ENCODE measurements at places on chromosomes 7 and 10.

- no peak for DNase-seq
Observed at GRCh38 chr10:8584666-8585065, 530.2 kb downstream of the GATA3 start.

GRCh38 chr10:109889867-109890266 is 33.4 kb downstream of the XPNPEP1 start:
- DNase-seq = no peak

- DNase-seq = no peak
Observed at GRCh38 chr10:101385866-101386658, 32.1 kb downstream of the BTRC start.

DNA sequence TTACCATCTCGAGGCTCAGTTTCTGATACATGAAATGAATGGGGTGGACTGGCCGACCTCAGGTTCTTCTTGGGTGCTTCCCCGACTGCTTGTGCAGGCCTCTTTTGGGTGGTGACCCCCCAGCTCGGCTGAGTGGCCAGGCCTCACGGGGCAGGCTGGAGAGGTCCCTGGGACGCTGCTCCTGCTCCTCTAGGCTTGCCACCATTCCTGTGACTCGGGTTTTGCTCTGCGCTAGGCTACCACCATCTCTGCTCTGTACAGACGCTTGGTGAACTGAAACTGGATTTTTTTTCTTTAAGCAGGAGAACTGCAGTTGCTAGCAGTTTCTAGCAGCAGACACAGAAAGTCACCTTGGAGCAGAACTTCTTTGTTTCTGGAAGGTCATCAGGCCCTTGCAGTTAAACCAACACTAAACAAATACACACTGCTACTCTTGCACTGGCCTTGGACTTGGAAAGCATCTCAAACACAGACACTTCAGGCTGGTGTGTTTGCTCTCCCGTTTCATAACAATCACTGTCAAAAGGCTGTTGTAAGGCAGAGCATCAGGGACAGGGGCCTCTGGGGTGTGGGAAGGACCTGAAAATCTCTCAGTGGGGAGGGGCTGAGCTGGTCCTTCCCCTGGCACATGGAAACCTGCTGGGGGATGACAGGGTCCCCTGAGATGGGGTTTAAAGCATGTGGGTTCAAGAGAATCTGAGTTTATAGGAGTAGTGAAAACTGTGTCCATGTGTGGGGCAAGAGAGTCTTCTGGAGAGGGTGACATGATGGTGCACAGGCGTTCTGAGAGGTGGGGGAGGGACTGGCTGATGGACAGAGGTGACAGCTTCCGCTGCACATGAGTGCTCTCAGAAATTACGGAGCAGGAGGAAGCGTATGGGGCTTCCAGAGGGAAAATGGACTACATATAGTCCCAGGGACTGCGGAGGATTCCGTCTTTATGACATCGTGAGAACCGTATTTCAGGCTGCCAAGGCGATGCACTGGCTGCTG is 35.0 kb upstream of the GIMAP8 start:
- no peak for DNase-seq

DNA sequence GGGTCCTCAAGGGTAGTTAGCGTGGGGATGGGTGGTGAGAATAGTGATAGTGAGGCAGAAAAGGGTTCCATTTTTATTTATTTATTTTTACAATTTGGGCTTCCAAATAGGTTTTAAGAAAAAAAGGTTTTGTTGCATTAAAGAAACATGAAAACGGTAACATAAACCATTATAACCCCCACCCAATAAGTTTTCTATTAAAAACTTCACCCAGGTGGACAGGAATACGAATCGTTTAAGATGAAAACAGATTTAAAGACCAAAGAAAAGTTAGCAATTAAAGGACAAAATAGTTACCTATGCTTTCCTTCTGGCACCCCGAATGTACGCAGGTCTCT is 78.7 kb downstream of the ZFAND4 start:
- no peak for DNase-seq

DNA sequence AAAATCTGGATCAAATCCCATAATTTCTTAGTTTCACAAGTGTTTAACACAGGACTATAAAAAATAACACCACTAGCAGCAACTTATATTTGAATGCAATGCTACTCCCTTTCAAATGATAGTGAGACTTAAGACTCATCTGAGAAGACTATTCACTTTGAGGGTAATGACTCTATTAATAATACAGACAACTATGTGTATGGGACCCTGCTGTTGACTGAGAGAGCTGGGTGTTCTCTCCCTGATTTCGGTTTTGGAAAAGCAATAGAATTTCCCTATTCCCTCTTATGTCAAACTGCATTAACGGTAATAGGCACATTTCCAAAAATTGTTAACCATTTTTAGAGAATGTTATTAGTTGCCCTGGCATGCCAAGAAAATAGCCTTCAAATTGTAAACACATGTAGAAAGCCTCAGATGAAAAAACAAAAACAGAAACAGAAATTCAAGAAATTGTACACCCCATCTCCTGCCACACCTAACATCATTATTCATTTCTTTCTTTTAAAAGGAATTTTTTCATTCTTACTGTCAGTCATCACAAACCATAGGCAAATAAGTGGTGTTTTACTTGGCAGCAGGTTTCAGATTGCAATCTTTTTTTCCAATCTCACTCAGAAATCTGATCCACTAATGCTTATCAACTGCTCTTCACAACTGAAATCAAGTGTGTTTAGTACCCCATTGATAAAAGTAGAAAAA is 153.7 kb downstream of the TFPI2 start:
- no peak for DNase-seq

GRCh38 chr10:93198401-93199131 is 124.9 kb downstream of the CYP26A1 start:
- no peak for DNase-seq

GRCh38 chr7:117217106-117218035 is 105.5 kb downstream of the WNT2 start:
- DNase-seq = no peak

DNA sequence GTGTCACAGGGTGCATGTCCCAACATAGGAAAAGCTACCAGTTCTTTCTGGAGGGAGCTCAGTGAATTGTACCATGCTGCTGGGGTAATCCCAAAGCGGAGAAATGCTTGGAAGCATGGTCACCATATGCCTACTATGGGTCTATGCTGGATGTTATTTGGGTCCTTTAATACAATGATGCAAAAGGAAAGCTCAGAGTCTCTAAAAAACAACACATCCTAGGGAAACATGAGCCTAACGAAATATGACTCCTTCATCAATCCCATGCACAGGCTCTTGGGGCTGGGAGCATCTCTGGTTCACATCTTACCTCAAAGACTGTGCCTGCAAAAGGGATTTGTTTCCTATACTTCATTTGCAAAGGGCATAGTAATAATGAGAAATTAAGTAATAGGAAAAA is 65.2 kb downstream of the CUBN start:
- DNase-seq = no peak

- no peak for DNase-seq
Observed at GRCh38 chr7:87028636-87029035, 30.8 kb downstream of the ELAPOR2 start.

DNA sequence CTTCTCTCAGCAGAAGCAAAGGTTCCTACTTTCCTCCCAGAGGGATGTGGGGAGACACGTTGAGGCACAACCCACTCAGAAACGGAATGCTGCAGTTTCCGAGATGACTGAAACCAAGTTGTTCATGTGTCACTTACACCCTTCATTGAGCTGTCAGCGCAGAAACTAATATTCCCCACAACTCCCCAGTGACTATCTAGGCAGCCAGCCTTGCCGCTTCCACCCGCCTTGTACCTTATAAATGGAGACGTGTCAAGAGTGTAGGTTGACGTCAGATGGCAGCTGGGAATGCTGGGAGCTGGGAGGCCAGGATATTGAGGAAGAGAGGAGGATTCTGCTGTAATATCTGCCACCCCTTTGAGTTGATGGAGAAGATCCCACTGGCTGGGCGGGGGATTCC is 15.1 kb downstream of the GPR26 start:
- no peak for DNase-seq

DNA sequence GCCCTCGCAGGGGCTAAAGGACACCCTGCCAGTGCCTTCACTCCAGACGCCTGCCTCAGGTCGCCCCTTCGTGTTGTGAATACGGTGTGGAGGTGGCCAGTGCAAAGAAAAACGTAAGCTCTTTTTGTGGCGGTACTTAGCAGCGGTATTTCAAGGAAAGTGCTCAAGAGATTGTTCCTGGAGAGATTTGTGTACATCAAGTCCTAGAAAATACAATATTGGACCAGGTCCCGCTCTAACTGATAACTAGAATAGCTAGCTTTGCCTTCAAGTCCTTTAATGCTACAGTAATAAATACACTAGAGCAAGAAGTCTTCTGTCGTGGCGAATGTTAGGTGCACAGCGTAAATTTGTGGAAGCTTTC is 689 bp downstream of the PLCE1 start:
- DNase-seq = no peak

DNA sequence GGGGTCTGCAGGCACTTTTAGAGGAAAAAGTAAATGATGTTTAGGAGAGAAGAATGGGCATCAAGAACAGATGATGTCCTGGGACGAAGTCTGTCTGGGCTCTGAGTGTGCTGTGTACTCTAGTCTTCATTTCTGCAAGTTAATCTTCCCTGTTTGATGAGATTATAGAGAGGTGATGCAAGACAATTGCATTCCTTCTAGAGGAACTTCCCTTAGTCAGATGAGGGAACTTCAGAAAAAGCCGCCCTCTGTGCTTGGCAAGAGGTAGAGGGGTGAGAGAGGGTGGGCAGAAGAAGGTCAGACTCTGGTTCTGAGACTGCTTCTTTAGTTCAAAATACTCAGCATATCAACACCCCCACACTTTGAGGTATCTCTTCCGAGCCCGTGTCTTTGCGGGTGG is 797.9 kb downstream of the LRMDA start:
- no peak for DNase-seq

DNA sequence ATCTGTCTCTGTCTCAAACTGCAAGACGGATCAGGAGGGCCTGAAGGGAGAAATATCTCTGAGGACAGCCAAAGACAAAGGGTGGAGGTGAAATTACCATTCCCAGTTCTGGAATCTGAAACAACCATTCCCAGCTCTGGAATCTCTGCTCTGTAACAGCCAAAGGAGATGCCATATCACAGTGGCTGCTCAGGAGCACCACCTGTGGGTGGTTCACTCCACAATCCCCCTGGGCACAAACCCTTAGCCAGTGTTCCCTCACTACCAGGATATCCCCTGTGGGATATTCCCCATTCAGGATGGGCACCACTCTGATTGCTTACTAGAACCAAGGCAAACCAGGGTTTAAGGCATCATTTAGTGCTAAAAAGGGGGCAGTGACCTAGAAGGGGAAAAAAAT is 199.0 kb downstream of the HTR7 start:
- DNase-seq = no peak

GRCh38 chr7:99599836-99600235 is 1.8 kb downstream of the TMEM225B start:
- DNase-seq = no peak

DNA sequence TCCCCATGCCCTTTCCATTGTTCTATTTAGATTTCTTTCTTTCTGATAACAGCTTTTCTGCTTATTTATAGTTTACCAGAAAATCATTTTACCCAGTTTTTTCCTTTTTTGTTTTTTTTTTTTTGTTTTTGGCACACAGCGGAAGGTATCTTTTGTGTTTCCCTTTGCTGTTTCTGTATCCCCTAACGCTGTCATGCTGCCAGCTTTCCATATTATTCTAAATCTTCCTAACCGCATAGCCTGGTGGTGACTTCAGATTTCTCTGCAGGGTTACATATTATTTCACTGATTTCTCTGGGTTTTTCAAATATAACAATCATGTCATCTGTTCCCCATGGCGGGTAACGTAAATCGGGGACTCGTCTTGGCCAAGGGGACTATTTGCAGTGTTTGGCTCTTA is 4.0 kb upstream of the SLC29A4 start:
- no peak for DNase-seq

DNA sequence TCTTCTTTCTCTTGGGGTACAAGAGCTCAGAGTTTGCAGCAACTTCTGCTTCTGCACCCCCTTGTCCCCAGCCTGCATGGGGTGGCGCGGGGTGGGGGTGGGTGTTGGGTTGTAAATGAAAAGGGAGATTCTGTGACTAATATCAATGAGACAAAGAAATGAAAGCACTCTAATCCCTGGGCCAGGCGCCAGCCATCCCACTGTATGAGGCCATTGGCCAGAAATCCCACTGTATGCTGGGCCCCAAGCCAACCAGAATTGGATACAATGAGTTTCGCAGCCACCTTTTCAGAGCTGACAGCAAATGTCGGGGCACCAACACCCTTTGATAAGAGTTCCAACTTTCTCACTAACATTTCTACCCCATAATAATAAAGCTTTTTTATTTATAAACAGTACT is 10.9 kb upstream of the PTN start:
- DNase-seq = no peak

DNA sequence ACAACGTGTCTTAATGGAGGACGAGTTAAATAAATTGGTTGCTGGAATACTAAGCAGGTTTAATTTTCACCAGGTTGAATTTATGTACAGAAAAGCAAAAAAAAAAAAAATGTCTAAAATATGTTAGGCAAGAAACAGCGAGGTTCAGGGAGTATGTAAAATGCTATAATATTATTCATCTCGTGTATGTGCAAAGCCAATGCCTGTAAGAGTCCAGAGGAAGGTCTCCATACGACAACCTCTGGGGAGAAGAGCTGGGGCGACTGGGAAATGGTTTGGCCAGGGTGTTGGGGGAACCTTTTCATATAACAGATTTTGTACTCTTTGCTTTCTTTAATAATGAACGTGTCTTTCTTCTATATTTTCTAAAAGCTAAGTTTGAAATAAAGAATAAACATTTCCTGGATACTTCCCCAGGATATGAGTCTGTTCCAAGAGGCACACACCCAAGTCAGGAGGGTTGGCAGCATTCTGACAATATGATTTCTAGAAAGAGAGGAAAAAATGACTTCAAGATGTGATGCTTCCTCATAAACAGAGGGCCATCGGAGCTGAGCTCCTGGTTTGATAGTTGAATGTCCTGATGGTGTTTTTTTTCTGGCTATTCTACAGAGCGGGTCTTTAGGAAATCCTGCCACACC is 208.6 kb upstream of the MGMT start:
- DNase-seq = no peak

DNA sequence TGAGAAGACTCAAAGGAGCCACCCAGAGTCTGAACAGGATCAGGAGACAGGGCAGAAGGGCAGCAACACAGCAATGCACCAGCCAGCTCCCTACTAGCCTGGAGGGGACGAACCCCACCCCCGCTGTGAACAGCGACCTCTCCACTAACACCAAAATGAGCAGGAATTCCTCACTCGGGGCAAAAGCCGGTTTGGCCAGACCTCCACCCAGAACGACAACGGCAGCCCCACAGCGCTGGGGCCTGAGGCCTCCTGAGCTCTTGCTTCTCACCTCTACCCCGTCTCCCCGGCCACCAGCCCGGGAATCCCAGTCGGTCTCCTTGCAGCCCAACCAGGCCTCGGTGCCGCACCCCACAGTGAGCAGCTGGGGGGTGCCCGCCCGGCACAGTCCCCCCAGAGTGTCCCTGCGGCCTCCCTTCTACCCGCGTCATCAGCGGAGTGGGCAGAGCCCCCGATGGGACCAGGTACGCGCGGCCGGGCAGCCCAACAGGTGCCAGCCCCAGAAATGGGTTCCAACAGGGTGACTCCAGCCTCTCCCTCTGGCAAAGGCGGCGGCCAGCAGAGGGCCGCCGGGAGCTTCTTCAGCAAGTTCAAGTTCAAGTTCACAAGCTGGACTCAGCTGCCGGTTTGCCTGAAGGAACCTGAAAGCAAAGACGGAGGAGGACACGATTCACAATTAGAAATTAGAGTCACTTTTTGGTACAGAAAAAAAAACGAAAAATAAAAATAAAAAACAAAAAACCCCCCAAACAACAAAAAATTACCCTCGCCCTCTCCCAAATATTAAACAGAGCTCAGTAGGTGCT is 129.0 kb downstream of the MARCHF5 start:
- no peak for DNase-seq

All from stimulated activated CD8-positive, alpha-beta memory T cell treated with anti-CD3 and anti-CD28 coated beads, Interleukin-2, amount 100 ng/mL, for 1 hour (primary cell).